ENCODE measurements at places on chromosomes 1 and 21.

- peak; percentile 45 for DNase-seq
Measured at GRCh38 chr1:16235944-16236510, 956 bp downstream of the CPLANE2 start.

DNA sequence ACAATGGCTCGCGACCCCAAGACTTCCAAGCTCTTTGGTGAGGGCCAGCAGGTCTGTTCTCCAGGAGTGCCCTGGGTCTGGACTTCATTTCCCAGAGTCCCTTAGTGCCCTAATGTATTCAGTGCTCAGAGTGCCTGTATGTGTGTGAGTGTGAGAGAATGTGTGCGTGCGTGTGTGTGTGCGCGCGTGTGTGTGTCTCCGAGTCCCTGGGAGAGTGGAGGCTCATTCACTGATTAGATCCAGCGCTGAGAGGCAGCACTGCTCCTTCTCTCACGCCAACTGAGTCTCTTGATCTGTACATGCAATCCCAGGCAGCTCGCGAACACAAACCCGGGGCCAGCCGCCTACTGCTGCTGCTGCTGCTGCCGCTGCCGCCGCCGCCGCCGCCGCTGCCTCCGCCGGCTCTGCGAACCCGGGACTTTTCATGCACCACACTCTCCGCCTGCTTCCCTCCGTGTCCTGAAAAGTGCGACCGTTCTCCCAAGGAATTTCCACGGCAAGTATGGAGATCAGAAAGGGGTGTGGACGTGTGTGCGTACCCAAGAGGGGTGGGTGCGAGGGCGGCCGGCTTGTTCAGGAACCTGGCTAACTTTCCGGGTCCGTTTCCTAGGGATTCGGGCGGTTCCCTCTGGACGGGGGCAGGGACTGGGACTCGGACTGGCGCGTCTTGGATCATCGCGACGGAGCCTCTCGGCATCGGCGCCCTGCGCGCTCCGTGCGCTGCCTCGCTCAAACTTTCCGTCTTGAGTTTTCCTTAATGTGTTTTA lies at the start of gene RNF220:
Gene RNF220 (plus strand): TSS at position 225 of the 767 bp plus-strand sequence.
- DNase-seq: peak; percentile 81

DNA sequence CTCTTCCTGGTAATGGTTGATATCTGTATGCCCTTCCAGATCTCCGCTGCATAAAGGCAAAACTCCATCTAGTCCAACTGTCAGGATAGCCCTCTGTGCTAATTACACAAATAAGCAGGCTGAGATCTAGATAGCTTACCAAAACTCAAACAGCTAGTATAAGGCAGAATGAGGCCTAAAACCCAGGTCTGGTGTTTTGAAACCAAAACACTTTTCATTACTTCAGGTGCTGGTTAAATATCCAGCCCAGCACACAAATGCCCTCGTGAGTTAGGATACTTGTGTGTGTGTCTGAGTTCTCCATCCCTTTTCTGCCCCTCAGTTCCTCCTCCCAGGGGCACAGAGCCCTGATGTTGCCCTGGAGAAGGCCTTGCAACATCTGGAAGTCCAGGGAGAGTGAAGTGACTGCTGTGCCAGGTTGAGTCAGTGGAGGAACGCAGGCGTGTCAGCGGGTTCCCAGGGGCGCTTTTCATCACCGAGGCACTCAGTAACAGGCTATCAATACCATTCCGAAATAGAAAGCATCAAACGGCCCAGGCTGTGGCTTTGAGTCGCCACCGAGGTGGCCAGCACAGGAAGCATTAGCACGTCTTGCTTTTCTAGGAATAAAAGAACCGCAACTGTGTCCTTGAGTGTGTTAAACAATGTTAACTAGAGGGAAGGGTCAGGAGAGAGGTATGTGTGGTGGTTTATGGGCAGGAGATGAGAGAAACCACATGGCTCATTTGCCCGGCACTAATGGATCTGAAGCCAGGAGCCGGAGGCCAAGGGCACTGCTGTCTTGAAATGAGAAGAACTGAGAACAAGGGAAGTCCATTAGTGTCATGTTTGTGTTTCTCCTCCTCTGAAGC lies 90.7 kb upstream of the WLS start:
- no peak for DNase-seq

DNA sequence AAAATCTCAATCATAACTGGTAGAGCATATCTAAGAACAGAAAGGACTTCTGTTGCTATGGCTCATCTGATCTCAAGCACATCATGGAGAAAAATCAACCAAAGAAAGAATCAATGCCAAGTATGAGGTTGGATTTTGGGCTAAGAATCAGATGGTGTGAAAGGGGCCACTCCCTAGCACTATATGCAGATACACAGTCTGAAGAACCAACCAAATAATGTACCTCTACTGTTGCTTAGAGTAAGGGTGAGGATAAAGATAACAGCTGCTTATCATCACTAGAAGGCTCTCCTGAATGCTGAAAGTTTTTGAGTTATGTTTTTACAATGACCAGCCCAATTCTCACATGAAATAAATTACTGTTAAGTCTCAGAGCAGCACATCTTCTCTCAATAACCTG lies 35.6 kb downstream of the ST7L start:
- DNase-seq: no peak

- no peak for DNase-seq
Measured at GRCh38 chr1:111967886-111968285, 21.6 kb downstream of the KCND3 start.

DNA sequence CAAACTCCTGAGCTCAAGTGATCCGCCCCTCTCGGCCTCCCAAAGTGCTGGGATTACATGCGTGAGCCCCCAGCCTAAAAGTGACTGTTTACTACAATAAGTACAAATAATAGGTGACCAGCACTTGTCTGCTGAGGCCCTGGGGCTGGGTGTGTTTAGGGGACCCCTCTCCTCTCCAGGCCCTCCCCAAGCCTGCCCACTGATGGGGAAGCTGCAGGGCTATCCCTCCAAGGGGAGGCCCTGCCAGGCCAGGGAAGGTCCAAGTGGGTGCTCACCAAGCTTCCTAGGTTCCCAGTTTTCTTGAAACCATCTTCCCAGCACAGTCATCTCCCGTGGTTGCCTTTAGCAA lies 60.7 kb downstream of the H3-3A start:
- no peak for DNase-seq

- peak; percentile 36 for DNase-seq
Measured at GRCh38 chr1:38991638-38992411, 749 bp downstream of the AKIRIN1 start.

DNA sequence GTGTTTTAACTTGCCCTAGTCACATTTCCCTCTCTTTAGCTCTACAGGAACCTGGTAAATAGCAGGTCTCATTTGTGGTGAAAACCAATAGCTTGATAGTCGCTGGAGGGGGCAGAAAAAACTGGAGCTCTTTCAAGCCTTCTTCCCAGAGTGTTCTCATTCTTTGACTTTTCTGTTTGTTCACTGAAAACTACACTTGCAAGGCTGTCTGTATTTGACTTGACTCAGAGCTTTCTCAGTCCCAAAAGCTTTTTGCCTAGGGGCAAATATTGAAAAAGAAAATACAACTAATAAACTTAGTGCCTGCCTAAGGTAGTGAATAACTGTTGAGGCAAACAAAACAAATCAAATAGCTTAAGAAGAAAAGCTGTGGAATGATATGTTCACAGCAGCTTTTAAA lies 217.1 kb upstream of the CHRM3 start:
- no peak for DNase-seq

GRCh38 chr1:199875856-199876255 lies 151.7 kb upstream of the NR5A2 start:
- no peak for DNase-seq

- DNase-seq: no peak
Measured at GRCh38 chr1:7589774-7590425, 181.2 kb upstream of the VAMP3 start.

GRCh38 chr1:180071759-180072158 lies 82.9 kb upstream of the QSOX1 start:
- DNase-seq: no peak

DNA sequence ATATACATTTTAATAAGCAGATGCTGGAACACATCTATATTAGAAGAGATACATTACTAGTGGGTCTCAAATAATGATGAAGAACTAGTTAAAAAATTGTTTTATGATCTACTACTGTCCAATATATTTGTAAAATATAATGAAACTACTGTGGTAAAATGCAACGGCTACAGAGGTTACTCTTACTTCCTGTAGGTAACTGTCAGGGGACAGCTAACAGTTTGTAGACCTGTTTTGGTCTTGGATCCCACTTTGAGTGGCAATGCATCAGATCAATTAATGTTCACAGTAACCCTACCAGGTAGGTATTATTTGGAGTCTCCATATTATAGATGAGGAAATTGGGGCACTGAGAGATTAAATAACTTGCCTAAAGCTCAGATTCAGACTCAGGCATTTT lies 26.7 kb upstream of the MYSM1 start:
- no peak for DNase-seq

- no peak for DNase-seq
Measured at GRCh38 chr1:2136386-2137235, 58.0 kb downstream of the FAAP20 start.

DNA sequence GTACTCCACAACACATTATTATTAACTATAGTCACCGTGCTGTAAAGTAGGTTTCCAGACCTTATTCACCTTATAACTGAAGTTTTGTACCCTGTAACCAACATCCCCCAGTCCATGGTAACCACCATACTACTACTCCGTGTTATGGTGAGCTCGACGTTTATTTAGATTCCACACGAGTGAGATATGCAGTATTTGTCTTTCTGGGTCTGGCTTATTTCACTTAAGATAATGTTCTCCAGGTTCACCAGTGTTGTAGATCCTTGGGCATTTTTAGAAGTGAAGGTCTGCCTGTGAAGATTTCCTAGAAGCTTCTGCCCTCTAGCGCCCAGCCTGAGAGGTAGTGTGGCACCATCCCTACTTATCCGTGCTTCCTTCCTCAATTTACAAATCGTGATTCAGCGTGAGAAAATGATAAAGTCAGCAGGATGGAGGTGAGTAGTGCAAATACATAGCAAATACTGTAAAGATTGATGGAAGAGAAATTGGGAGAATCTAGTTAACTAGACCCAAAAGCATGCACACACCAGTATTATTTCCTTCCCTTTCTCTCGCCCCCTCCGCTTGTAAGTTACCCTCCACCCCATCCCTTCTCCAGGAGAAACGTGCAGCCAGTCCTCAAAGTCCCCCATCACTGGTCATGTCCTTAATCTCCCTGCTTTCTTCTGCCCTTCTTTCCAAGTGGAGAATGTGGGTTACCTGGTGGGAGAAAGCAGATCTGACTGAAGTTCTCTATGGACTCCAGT lies 36.0 kb upstream of the DISC1 start:
- peak; percentile 63 for DNase-seq

DNA sequence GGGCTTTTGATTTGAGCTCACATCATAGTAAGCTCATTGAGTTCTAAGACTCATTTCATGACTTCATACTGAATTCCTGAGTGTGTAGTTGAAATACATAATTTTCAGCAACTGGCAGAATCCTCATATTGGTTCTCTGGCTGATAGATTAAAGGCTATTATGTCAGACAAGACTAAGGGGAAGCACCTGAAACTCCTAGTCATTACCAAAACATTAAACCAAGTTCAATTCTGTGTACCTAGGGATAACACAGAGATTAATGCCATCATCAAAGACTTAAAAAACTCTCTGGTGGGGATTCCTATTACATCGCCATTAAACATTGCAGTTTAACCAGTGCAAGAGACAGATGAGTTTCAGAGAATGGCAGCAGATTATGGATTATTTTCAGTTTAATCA lies 339.1 kb downstream of the PTPRC start:
- DNase-seq: no peak

DNA sequence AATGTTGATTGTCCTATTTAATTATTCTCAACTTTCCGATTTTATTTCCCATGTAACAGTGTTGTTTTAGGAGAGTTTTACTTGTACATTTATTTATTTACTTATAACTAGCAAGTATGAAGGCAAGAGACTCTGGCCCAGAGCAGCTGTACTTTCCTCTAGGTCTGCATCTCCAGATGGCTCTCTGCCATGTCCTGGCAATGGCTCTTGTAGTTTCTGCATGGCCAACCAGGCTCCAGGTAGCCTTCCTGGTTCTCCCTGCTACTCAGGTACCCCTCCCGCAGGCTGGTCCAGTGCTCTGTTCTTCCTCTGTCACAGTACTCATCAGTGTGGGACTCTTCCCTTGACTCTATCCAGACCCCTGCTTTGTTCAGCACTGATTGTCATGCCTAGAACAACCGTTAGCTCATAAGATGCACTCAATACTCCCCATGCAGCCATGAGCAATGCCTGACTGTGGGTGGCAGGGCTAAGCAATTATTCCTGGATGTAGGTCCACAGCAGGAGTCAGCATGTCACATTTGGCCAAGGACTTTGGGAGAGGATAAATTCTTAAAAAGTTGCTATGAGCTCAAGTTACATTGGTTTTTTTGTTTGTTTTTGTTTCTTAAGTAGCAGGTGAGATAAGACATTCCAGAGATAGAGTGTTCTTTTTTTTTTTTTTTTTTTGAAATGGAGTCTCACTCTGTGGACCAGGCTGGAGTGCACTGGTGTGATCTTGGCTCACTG lies 10.9 kb upstream of the IL20 start:
- DNase-seq: no peak

DNA sequence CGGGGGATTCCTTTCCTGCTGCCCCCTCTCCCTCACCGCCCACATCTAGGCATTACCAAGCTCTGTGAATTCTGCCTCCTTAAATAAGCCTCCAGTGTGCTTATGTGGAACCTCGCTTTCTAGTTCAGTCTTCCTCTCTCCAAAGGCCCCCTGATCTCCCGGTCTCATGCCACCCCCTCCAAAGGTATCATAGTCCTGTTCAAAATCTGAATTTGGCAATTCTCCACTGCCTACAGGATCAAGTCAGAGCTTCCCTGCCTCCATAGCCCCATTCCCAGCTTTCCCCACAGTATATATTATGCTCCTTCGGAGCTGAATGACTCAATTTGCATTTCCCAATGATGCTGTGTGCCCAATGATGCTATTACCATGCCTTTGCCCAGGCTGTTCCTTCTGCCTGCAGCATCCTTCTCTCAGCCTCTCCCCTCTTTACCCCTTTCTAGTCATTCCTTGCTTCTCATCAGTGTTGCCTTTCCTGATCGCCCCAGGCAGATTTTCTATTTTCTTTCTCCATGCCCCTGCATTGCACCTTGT lies 1.7 kb downstream of the AZIN2 start:
- DNase-seq: no peak

DNA sequence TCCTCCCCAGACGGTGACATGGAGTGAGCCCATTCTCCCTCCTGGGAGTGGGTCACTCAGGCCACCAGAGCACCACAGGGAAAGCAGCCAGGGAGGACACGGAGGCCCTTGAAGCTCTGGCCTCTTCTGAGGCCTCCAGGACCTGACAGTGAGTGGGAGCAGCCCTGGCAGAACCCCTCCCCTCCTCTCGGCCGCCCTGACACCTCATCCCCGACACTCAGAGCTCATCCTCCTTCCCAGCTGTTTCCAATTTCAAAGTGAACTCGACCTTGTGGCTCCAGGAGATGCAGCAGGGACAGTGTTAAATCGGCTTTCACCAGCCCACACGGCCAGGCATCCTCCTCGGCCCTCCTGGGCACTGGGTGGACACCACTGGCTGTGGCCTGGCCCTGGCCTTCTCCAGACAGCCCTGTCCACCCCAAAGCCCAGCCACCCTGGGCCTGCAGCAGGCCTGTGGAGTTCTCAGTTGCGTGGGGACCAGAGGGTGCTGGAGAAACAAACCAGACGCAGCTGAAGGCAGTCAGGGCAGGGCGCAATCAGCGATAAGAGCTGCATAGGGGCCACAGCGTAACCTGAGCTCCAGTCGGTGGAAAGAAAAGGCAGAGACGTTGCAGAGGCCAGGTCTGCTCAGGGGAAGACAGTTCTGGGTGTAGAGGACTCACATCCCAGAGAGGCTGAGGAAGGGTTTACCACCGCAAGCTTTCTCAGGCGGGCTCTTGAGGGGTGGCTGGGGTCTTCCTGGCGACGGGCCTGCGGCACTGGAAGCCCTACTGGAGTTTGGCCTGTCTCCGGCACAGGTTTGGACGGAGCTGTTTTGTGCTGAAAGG lies 27.1 kb downstream of the FTCD start:
- no peak for DNase-seq

GRCh38 chr1:110481968-110482623 lies 31.1 kb downstream of the PROK1 start:
- no peak for DNase-seq
